ENCODE measurements at places on chromosomes 6 and 20.

DNA sequence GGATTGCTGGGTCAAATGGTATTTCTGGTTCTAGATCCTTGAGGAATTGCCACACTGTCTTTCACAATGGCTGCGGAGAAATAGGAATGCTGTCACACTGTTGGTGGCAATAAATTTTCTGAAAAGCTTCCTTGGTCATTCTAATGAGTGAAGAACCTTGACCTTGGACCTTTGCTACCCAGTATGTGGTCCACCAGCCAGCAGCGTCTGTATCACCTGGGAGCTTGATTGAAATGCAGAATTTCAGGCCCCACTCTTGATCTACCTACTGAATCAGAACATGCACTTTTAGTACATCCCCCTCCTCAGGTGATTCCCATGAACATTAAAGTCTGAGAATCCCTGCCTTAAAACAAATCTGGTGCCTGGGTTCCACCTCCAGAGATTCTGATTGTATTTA lies 27.5 kb upstream of the GLP1R start:
- no peak for DNase-seq

GRCh38 chr20:60187683-60188082 lies 229.5 kb downstream of the CDH26 start:
- DNase-seq = no peak

- no peak for DNase-seq
Observed at GRCh38 chr6:131776985-131777384, 30.8 kb upstream of the ENPP1 start.

DNA sequence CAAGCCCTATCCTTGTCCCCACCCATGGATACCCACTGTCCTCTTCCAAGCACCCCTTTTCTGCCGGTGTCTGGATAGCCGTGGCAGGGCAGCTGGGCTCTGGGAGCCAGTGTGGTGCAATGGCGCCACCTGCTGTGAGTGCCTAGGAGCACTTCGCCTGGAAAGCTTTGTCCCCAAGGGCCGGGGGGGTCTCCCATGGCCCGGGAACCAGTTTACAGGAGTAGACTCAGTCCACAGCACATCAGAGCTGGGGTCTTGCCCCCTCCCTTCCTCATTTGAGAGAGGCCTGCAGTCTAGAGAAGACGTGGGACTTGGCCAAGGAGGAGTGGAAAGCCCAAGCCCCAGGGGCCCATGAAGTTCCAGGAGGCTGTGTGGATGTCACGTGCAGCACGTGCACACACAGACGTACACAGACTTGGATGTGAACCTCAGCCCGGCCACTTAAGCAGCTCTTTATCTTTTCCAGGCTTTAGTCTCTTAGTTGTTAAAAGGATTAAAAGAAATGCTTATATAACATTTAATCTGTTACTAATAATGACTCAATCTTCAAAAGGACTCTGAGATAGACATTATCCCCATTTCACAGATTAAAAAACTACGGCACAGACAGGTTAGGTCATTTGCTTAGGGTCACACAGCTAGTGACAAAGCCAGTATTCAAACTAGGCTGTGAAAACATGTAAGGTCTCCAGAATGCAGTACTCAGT lies 40.9 kb upstream of the CDH22 start:
- DNase-seq = no peak

GRCh38 chr20:38298768-38299288 lies 5.1 kb upstream of the BPI start:
- DNase-seq = no peak

- DNase-seq = no peak
Observed at GRCh38 chr6:88174906-88175305, 8.8 kb upstream of the CNR1 start.

DNA sequence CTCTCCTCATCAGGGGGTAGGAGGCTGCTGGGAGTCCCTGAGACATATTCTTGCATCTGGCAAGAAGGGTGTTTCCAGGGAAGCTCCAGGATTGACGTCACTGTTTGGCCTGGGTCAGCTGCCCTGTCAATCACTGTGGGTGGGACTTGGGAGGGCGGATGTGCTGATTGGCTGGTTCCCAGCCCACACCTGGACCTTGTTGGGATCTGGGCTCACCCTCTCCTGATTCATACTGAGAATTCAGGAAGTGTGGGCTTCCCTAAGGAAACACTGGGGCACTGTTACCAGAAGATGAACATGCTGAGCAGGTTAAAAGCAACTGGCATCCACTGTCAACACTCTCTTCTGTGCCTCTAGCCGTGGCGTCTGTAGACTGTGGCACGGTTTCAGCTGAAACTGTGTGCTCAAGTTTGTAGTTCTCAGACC lies 36.5 kb downstream of the CDH26 start:
- DNase-seq = no peak

GRCh38 chr6:151850479-151851003 lies 43.1 kb downstream of the ESR1 start:
- no peak for DNase-seq

DNA sequence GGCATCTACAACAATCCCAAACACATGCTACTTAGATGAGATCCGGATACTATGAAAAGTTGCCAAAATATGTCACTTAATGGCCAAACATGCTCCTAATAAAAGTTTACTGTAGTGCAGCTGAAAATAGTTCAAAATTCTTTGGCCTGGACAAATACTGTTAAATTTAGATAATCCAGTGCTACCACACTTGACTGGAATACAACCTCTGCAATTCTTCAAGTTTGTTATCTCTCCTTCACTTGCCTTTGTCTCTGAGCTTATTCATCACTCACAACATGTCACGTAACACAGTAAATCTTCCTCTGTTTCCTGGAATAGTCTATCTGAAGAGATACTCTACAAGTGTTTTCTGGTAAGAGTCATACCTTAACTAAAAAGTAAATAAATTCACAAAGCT lies 10.5 kb upstream of the PLN start:
- no peak for DNase-seq

GRCh38 chr6:157946865-157947532 lies 34.7 kb upstream of the SYNJ2 start:
- no peak for DNase-seq

DNA sequence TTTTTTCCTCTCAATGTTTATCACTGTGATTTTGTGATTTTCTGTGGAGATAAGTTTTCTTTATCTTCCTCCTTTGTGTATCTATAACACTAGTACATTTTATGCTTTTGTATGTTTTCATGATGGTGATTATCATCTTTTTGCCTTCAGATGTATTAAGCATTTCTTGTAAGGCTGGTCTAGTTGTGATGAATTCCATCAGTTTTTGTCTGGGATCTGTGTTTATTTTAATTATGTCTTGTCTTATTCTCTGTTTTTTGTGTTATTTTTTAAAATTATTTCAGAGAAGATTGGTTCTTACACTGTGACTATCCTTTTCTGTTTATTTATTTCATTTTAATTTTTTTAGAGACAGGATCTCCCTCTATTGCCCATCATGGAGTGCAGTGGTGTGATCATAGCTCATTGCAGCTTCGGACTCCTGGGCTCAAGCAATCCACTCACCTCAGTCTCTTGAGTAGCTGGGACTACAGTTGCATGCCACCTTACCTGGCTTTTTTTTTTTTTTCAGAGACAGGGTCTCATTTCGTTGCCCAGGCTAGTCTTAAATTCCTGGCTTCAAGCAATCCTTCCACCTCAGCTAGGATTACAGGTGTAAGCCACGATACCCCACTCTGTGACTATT lies 187.4 kb downstream of the SLC16A10 start:
- DNase-seq = no peak

DNA sequence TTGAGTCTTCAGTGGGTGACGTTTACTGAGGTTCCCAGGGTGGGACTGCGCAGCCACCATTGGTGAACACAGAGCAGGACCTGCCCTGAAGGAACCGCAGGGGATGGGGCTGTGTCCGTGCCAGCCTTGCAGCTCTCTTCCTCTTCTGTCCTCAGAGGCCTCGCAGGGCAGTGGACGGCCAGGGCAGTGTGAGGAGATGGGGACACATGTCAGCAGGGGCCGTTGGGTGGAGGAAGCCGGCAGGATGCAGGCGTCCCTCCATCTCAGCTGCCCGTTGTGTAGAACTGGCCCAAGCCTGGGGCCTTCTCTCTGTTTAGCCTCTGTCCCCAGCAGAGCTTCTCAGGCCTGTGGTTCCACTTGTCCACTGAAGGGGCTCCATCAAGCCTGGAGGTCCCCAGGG lies 53.6 kb upstream of the SMOC2 start:
- no peak for DNase-seq

- no peak for DNase-seq
Observed at GRCh38 chr6:109071125-109071917, 23.3 kb downstream of the SESN1 start.

DNA sequence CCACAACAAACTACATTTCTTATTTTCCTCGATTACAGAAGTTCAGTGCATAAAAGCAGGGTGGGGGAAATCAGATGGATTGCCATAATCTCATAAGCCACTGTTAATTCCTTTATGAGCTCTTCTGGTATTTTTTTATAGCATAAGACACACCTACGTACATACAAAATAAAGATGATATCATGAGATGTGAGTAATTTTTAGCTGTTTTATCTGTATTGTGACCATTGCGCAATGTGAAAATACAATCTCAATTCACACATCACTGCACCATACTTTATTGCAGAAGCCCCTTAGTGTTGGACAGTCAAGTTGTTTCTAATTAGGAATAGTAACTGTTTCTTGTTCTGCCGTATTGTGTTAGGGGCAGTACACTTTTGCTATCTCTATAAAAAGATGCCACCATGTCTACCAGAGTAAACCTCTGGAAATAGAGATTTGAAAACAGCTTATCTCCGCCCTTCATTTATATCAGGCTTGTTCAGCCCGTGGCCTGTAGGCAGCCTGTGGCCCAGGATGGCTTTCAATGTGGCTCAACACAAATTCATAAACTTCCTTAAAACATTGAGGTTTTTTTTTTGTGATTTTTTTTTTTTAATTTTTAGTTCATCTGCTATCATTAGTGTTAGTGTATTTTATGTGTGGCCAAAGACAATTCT lies 90.4 kb downstream of the FARS2 start:
- no peak for DNase-seq

DNA sequence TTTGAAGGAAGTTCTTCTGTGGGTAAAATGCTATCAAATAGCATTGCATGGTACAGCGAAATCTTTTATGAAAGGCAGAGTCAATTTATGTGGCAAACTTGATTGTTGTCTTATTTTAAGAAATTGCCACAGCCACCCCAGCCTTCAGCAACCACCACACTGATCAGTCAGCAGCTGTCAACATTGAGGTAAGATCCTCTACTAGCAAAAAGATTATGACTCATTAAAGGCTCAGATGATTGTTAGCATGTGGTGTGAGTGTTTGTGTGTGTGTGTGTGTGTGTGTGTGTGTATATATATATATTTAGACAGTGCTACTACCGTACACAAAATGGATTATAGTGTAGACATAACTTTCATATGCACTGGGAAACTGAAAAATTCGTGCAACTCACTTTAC lies 27.8 kb downstream of the LRRN4 start:
- no peak for DNase-seq

- no peak for DNase-seq
Observed at GRCh38 chr6:1796706-1797529, 187.2 kb downstream of the FOXC1 start.

DNA sequence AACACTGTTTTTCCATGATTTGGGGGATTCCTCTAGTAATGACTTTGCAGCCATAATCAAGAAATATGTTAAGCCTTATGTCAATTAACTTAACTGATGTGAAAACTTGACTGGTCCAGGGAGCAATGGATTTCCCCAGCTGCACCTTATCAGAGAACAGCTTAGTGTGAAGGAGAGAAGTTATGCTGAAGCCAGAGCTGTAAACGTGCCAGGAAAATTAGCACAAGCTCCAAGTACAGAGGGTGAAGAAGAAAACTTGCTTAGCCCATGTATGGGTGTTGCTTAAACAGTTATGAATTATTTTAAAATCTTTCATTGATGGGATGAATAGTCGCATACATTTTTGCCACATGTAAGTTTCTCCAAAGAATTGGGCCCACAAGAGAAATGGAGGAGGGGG lies 214.9 kb upstream of the RNF217 start:
- DNase-seq = no peak

GRCh38 chr6:6721606-6722005 lies 133.1 kb downstream of the LY86 start:
- DNase-seq = no peak

- no peak for DNase-seq
Observed at GRCh38 chr6:5645328-5646290, 361.1 kb downstream of the NRN1 start.

GRCh38 chr6:38404355-38404754 lies 235.4 kb downstream of the BTBD9 start:
- DNase-seq = no peak

DNA sequence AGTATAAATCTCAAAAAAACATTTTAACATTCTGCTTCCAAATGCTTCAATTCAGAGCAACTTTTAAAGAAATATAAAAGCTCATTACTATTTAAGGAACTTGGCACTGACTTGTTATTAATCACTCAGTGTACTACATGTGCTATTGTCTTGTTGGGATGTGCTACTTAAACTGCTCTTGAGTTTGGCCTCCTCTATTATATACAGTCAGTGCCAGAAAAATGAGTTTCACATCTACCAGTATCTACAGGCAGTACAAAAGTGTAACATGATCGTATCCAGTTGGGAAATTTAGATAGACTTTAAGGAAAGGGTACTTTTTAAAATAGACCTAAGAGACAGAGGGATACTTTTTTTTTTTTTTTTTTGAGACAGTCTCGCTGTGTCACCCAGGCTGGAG lies 627.3 kb upstream of the SLC35B3 start:
- no peak for DNase-seq

GRCh38 chr6:41636833-41637193 lies 1.5 kb upstream of the MDFI start:
- no peak for DNase-seq

DNA sequence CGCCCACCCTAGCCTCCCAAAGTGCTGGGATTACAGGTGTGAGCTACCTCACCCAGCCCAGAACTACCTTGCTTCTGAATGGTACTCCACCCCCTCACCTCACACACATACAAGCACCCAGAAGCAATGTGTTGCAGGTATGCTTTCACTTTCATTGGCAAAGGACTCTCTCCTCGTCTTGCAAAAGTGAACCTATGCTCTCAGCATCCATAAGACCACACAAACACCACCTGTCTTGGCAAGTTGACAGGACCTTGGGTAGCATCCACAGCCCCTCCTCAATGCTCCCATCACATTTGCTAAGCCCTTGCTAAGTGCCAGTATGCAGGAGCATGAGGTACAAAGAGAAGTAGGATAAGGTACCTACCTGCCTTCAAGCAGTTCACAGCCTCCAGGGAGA lies 3.7 kb downstream of the KIF13A start:
- DNase-seq = no peak

Data from cortex of kidney (tissue), 1 donor.